ENCODE measurements at places on chromosomes 16 and 17.

DNA sequence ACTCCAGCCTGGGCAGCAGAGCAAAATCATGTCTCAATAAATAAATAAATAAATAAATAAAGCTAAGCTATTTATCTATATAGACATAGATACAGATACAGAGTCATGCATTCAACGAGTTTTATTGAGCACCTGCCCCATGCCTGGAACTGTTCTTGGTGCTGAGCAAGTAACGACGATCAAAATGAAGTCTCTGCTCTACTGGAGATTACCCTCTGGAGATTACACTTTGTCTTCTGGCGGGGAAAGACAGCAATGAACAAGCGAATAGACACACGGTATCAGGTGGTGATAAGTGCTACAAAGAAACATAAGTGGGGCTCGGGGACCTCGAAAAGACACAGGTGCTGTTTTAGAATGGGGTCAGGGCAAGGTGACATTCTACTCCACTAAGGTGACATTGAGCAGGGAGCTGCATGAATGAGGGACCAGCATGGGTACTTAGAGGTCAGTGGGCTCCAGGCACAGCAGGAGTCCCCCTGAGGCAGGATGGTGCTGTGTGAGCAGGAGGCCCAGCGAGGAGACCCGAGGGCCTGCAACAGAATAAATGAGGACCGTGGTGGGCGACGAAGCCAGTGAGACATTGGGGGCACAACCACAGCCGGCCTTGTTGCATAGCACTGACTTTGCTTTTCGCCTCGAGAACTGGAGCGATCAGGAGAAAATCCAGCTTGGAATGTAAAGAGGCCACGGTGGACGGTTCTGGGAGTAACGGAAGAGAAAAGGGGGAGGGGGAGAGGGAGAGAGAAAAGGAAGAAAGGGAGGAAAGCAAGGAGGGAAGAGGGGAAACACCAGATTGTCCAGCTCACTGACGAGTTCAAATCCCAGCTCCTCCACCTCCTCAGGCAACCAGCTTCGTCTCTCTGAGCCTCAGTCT is 42.4 kb upstream of the MEAK7 start:
- DNase-seq, result no peak

GRCh38 chr16:15907863-15908478 is 19.6 kb upstream of the CEP20 start:
- DNase-seq, result no peak

GRCh38 chr17:72565006-72565405 is 444.2 kb downstream of the SOX9 start:
- no peak for DNase-seq

DNA sequence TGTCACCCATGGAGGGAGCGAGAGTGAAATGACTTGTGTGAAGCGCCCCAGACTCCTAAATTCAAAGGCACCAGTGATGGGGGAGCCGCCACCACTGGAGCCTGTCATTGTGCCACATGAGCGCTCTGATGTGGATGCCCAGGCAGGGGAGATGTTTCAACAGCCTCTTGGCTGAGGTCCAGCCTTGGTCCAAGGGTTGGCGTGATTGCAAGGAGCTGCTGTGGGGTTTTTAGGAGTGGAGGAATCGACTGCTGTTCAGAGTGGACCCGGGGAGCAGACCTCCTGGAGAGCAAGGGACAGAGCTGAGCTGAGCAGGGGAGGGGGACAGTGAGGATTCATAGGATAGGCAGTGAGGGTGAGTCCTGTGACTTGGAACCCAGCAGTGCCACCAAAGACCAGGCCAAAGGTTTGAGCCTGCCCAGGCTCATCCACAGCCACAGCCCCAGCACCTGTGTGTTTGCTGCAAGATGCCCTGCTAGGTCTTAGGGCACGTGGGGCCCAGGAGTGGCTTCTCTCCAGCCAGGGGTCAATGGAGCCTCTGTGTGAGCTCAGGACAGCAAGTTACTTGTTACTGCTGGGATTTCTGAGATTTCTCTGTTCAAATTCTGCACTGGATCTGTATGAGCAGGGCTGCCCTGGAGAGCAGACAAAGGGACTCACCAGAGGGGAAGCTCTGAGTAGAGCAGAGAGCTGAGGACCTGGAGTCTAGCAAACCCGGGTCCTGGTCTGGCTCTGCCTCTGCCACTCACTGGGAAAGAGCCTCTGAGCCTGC is 20.3 kb downstream of the RHBDL3 start:
- peak; percentile 85 for DNase-seq

DNA sequence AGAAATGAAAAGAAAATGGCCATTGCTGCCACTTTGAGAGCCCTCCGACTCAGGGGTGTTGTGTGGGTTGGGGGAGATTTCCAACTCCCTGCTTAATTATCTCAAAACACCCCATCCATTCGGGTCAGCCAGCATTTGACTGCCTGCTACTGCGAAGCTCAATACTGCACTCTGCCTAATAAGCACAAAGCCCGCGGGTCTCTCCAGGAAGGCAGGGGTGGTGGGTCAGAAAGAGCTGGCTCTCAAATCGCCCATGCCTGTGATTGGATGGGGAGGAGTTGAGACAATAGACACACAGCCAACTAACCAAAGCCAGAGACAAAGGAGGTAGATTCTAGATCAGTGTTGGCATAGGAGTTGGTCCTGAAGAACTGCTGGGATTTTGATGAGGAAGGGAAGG is 2.3 kb upstream of the XAF1 start:
- DNase-seq, result no peak

DNA sequence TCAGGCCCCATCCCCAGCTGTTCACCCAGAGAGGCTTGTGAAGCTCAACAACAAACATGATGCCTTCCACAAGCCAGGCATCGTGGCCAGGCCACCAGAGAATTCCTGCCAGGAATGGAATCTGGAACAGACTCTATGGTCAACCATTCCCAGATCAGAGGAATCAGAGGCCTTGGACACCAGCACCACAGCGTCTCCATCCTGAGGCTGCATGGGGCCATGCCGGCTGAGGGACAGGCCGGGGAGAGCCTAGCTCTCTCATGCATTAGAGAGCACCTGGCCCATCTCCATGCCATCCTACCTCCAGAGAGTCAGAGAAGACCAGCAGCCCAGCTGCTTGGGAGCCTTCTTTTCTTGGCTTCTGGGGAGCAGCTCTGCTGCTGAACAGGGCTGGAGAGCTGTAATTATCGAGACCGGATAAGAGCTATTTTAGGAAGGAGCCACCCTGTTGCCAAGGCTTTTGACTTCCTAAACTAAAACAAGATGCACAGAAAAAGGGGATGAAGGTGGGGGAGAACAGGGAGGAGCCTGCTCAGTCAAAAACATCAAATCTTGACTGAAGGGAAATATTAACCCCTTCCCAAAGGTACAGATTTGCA is 24.5 kb upstream of the MTMR4 start:
- no peak for DNase-seq

DNA sequence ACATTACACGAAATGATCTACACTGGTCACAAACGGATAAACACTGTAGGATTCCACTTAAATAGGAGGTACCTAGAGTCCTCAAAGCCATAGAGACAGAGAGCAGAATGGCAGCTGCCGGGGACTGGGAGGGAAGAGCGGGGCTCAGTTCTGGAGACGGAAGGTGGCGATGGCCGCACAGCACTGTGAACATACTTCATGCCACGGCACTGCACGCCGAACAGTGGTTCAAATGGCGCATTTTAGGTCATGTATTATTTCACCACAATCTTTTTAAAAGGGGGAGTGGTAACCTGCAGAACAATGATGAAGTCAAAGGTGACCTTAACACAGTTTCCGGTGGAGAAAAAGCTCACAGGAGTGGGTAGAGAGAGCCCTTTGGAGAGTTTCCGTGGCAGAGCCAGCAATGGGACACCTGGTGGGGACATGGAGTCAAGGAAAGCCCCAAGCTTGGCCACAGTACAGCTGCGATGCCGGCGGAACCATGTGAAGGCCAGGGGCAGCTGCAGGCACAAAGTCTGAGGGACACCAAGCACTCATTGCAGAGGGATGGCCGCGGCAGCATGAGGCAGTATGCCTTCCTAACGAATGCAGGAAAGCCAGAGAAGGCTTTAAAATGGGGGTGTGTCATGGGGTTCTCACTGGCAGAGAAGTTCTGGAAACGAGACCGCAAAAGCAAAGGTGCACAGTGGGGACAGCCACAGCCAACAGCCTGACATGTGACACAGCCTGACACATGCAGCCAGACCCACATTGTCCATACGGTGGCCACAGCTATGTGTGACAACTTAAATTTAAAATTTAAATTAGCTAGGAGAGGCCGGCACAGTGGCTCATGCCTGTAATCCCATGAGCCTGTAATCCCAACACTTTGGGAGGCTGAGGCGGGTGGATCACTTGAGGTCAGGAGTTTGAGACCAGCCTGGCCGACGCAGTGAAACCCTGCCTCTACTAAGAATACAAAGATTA is 7.3 kb downstream of the FLCN start:
- no peak for DNase-seq

- no peak for DNase-seq
Observed at GRCh38 chr16:27498031-27498825, 51.5 kb downstream of the GTF3C1 start.

DNA sequence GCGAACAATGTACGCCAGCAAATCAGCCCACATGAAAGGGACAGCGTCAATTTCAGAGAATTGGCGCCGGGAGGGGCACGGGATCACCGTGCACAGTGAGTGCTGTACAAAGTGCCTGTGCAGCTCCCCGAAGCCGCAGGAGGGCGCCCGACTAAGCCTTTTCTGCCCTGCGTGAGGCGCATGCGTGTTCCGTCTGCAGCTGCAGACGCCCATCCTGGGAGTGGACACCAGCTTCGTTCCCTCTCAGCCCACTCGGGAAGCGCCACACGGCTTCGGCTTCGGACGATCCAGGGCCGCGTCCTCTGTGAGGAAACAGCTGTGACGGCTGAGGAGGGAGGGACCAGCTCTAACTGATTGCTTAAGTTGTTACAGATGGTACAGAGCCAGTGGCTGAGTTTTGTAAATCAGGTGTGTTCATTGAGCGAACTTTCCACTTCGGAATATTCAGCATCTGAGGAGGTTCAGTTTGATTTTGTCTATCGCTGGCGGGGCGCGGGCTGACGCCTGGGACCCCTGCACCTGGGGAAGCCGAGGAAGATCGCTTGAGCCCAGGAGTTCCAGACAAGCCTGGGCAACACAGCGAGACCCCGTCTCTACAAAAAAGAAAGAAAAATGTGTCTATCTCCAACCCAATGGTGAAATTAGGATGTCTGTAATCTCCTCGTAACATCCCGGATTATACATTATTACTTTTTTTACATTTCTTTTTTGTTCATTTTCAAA is 15.4 kb upstream of the ZNF287 start:
- DNase-seq, result peak; percentile 95

- peak; percentile 80 for DNase-seq
Observed at GRCh38 chr16:28136751-28137434, 73.4 kb upstream of the GSG1L start.

DNA sequence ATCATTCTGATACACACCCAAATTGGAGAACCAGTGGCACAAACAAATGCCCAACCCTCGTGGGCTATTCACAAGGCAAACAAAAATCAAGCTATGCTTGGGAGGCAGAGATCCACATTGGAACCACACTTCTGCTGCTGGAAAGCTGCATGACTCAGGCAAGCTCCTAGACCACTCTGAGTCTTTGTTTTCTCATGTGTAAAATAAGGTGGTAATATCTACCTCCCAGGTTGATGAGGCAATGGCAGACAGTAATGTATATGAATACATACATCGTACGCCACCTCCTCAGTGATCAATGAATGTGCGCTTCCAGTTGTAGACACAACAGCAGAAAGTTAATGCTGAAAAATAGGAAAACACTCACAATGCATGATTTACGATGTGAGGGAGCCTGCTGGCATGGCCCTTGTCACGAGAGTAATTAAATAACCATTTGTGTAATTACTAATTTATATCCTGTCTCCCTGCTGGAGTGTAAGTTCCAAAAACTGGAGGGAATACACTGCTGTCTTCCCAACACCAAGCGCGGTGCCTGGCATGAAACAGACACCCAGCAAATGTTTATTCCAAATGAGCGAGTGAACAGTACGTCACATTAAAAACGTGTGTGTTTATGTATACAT is 69.9 kb upstream of the HSBP1 start:
- DNase-seq, result no peak

- DNase-seq, result no peak
Observed at GRCh38 chr16:85399583-85400284, 213.4 kb upstream of the GSE1 start.

- no peak for DNase-seq
Observed at GRCh38 chr17:28610376-28610775, 3.6 kb downstream of the RSKR start.

- DNase-seq, result no peak
Observed at GRCh38 chr17:28324267-28324745, 5.3 kb downstream of the TMEM97 start.

DNA sequence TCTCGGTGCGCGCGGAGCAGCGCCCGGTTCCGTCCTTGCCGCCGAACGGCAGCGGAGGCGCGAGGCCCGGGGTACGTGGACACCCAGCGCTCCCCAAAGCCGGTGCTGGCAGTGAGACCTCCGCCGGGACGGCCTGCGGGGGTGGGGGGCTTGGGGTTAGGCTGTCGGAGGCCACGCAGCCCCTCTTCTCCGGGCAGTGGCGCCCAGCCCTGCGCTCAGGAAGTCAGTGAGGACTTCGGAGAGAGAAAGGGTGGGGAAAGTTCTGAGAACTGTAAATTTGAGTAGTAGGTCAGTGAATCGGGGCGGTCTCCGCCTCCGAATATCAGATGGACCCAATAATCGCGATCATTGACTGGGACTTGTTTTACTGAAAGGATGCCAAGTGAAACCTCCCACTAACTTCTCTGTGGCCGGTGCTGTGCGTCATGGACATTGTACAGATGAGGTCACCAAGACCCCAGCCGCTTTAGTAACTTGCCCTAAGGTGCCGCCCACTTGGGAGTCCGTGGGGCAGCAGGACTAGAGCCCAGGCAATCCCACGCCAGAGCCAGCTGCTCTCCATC is 468 bp downstream of the IL4R start:
- DNase-seq, result no peak

DNA sequence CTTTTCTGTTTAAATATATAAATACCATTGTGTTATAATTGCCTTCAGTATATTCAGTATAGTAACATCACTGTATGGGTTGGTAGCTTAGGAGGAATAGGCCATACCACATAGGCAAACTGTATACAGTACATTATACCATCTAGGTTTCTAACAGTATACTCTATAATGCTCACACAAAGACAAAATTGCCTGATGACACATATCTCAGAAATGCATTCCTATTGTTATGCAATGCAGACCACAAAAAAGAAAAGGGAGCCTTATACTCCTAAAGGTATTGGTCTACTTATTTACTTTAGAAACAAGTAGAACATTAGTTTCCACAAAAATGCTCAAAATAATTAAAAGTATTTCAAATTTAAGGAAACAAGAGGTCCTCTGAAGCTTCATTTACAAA is 47.9 kb downstream of the SETD6 start:
- DNase-seq, result no peak

- DNase-seq, result no peak
Observed at GRCh38 chr16:78098595-78099270, 721 bp upstream of the WWOX start.

GRCh38 chr16:4481526-4481925 is 5.3 kb downstream of the HMOX2 start:
- no peak for DNase-seq

GRCh38 chr17:30095507-30096244 is 20.9 kb upstream of the NSRP1 start:
- peak; percentile 26 for DNase-seq

DNA sequence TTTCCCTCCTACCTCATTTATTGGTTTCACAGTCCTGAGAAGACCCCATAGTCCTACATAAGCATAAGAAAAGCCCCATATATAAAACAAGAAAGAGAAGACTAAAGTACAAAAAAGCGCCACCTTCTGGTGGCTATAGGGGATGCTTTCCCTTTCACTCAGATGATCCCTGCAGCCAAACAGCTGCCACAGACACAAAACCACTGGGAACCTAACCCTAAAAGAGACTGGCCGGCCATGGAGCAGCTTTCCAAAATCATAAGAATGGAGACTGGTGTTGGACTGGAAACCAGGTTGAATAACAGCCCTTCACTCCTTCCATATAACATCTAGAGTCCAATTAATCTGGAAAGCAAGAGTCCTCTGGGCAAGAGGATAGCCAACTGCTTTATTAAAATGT is 11.4 kb downstream of the DYNC1LI2 start:
- DNase-seq, result no peak
